ENCODE measurements at places on chromosomes 5 and 9.

DNA sequence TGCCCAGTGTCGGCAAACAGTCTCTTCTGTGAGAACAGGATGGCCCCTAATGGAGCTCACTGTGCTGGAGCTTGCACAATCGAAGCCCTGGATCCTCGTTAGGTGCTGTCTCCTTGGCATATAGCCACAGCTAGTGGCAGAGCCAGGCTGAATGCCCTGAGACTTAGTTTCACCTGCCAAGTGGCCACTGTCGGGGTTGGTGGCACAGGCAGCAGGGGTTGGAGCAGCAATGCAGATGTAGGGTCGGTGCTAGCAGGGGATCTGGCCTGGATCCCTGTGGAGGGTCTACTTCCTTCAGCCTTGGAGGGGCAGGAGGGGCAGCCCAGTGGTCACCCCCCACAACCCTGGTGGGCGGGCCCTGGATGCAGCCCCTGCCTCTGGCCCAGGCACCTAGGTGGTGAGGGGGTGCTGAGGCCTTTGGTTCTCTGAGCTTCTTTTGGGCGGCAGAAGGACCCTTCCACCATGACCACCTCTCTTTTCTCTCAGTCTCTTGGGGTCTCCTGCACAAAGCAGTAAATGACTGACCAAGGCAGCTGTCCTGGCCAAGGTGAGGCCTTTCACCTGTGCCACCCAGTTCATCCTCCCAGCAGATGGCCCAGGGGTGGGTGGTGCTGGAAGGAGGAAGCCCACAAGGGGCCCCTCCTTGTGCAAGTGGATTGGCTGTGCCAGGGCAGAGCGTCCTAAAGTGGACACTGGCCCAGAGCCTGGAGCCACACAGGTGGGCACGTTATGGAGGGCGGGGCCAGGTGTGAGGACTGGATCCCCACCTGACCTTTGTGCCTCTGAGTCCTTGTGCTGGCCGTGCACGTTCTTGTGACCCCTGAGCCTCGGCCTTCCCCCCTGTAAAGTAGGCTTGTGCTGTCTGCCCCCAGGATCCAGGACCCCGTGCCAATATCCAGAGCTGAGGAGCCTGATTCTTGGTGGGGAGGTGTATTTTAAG, 44.8 kb downstream of the PHF2 start:
- no peak for DNase-seq

DNA sequence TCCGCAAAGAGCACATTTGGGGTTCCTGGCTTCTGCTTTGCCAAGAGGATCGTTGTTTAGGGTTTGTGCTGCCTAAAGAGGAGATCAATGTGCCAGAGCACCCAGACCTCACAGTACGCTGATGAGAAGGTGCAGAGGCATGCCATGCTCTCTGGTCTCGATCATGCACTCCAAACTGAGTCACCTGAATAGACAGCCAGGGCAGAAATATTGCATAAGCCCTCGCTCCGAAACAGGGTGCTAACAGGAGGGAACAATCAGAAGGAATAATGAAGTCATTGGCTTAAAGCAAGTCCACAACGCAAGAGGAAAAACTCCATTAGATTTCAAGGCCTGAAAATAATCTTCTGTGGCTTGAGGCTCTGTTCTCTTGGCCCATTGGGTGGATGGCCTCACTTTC, 124.3 kb downstream of the GCNT1 start:
- DNase-seq: no peak

GRCh38 chr9:109918339-109919163, 138.6 kb downstream of the PALM2AKAP2 start:
- DNase-seq: no peak

GRCh38 chr5:168171901-168172759, 119.3 kb upstream of the WWC1 start:
- no peak for DNase-seq

- DNase-seq: no peak
These were observed 112.6 kb upstream of the SLC12A2 start for GRCh38 chr5:127970854-127971425.

DNA sequence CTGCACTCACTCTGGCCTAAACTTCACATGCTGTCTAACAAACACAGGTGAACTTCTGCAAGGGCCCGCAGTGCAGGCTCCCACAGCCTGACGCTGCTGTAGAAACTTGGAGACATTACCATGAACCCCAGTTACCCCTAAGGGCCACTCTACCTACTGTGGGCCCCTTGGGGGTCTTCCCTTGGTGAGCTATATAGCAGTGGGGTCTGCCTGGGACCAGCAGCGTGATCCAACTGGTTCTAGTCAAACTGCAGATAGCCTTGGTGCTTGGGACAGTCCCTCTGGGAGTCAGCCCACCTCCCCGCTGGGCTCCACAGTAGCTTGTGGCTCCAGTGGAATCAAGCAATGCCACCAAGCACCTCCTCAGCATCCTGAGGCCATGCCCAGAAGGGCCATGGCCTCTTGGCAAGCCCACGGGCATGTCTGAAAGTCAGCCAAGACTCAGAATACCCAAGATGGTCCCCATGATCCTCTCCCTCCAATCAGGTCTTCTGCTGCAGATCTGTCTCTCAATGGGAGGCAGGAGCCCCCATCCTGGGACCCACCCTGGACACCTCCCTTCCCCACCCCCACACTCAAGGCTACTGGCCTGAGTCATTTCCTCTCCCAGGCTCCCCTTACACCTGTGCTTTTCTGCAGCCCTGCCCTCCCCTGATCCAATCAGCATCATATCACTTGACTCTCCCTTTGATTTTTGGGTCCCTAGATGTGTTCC, 230.0 kb upstream of the IRX1 start:
- DNase-seq: no peak

GRCh38 chr9:92517046-92517445, 18.7 kb downstream of the ECM2 start:
- DNase-seq: no peak

DNA sequence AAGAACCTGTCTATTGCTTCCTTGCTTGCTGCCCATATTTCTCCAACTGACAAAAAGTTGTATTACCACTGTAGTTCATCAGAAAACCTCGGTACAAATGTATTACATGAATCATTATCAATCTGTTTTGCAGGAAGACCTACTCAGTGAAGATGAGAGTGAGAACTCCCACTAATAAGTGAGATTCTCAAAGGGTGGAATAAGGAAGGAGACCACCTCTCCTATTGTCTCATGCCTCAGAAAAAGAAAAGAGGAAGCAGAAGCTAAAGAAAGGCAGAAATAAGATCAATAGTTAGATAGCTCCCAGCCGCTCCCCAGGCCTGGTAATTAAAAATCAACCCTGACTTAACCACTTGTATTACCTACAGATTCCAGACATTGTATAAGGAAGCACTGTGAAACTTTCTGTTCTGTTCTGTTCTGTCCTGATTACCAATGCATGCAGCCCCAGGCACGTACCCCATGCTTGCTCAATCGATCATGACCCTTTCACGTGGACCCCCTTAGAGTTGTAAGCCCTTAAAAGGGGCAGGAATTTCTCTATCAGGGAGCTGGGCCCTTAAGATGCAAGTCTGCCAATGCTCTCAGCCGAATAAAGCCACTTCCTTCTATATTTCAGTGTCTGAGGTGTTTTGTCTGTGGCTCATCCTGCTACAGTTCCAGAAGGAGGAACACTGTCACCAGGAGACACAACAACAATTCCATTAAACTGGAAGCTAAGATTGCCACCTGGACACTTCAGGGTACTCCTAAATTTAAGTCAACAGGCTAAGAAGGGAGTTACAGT, 152.5 kb upstream of the COX7C start:
- no peak for DNase-seq

DNA sequence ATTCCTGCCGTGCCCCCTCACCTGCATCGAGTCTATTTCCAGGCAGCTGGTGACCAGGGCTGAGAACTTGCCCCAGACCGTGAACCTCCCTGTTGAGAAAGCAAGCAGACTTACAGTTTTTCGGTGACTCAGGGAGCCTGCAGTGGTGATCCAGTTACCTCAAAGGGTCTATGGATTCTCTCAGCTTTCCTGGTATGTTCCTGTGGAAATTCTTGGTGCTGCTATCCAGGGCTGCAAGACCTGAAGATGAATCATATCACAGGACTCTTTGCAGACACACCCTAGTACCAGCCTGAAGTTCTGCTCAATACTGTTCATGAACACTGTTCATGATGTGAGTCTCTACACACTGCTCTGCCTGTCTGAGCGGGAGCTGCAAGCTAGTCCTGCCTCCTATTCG, 154.7 kb downstream of the WDR70 start:
- no peak for DNase-seq

DNA sequence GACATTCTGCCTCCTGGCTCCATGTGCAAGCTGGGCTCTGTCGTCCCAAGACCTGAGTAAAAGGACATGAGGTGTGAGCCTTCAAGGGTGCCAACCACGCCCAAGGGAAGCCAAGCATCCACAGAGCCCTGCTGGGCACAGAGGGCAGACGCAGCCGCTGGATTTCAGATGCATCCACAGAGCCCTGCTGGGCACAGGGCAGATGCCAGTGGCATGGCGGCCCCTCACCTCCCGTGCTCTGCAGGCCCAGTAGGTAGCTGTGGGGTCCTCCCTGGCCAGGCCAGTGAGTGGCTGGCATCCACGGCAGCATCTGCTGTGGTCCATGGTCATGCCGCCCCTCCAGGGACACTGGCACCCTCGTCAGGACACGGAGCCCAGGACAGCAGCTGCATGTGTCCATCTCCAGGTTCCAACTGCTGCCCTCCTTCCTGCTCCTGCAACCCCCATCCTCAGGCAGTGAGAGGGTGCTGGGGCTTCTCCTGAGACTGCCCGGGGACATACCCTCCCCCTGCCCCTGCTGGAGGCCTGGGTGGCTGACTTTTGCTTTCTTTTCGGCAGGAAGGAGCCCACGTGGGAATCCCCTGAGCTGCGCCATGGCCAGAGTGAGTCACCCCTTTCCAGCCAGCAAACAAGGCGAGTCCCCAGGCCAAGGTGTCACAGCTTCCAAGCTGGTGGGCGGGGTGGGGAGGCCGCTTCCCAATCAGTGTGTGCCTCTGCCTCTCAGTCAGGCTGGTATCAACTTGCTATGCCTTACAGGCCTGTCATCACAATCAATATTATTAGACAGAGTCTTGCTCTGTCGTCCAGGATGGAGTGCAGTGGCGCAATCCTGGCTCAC, 4.0 kb upstream of the TRAF2 start:
- peak; percentile 96 for DNase-seq

GRCh38 chr5:33037076-33037475, 326.0 kb downstream of the NPR3 start:
- no peak for DNase-seq

- no peak for DNase-seq
These were observed 659.0 kb upstream of the ARRDC3 start for GRCh38 chr5:92041911-92042660.

DNA sequence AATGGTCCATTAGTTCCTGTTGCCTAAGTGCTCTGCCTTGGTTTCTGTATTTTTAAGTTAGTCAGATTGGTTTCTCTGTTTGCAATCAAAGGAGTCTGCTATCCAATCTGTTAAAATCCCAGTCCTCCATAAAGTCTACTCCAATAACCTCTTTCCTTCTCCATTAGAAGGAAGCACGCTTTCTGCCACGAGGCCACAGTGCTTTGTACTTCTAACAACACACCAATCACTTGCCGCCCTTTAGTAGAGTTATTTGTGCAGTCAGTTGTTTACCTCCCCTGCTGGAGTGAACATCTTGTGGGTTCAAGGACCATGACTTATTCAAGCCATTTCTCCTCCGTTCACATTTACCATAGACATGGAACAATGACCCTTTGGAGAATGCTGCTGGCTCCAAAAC, 69.0 kb downstream of the GLRA1 start:
- no peak for DNase-seq

- no peak for DNase-seq
These were observed 33.3 kb downstream of the SH3PXD2B start for GRCh38 chr5:172421020-172421419.

DNA sequence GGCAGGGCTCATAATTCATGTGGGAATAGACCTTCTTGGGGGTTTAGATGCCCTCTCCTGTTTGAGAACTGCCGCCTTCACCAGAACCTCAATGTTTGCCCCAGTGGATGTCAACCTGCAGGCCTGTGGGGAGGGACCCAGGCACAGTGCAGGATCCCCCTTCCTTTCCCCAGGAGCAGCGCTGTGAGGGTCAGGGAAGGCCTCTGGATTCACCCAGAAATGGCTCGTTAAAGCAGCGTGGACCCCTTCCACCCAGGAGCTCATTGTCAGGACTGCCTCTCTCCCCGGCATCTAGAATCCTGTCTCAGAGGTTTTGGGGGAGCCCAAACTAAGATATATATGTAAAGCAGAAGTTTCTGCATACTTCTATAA, 188.3 kb downstream of the GADD45G start:
- no peak for DNase-seq

GRCh38 chr5:175444060-175444904, at the start of gene DRD1:
Gene DRD1 (minus strand): TSS chr5:175444182. CDS start chr5:175443099, 1,083 bp downstream.
- peak; percentile 31 for DNase-seq

DNA sequence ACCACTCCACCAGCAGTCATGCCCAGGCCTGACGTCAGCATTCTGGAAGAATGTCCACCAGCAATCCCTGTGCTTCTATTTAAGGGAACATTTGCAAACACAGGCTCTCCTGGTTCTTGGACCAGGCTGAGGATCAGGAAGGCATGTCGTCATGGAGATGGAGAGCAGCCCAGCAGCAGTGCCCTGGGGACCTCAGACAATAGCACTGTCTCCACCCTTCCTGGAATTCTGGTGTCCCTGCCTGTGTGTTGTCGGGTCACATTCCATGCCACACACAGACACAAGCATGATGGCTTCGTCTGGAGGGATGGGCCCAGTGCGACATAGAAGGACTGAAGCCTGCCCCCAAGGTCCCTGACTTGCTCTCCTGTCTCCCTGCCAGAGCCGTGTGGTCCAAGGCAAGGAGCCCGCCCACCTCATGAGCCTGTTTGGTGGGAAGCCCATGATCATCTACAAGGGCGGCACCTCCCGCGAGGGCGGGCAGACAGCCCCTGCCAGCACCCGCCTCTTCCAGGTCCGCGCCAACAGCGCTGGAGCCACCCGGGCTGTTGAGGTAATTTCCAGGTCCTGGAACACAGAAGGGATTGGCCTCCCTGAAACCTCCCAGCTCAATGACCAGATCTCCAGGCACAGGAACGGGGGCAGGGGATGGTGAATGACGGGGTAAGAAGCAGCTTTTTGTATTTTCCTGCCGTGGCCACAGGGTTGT, 43.8 kb downstream of the STOM start:
- DNase-seq: no peak

DNA sequence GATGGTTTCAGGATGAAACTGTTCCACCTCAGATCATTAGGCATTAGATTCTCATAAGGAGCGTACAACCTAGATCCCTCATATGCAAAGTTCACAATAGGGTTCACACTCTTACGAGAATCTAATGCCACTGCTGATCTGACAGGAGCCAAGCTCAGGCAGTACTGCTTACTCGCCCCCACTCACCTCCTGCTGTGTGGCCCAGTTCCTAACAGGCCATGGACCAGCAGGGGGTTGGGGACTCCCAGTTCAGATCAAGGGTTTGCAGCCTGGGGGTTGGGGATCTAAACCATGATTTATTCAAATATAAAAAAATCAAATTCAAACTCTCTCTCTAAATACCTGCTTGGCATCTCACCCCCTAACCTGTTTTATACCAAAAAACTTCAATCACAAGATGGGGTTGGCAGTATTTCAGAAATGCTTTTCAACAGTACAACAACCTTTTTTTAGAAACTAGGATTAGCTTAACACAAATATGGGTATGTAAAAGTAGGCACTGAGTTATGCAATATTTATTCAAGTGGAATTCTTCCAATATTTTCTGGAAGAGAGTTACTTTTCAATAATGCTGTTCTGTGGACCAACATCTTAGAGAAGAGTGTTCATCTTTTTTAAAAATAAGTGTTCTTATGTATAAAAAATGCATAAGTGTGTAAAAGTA, 30.1 kb upstream of the SLC12A2 start:
- no peak for DNase-seq

Measured in stimulated activated CD4-positive, alpha-beta T cell treated with anti-CD3 and anti-CD28 coated beads, Interleukin-2, amount 100 ng/mL, for 4 hours (primary cell).